ENCODE measurements at places on chromosomes 6 and 20.

DNA sequence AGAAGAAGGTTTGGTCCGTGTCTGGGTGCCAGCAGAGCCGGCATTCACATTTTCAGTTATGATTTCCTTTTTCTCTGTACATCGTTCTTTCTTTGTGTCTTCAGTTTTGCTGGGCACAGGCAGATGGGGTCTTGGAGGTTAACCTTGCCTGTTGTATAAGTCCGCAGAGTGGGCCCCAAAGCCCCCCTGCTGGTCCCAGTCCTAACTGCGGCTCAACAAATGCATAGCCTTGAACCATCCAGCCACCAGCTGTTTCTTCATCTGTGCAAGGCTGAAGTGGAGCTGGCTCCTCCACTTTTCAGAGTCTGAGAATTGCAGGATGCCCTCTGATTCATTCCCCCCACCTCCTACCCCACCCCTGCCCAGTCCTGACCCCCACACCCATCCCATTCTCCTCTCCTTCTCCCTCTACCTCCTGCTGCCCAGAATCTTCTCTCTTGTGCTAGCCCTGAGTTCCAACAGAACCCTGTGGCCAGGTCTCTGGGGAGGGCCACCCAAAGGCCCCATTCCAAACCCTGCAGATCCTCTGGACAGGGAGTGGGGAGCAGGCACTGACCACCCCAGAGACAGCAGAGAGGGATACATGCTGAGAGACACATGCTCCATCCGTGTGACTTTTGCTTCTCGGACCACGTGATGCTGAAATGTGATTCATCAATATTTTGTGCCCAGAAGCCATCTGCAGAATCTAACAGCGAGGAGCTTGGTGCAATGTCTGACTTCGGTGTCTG is 386.5 kb upstream of the SULF2 start:
- DNase-seq, result no peak

GRCh38 chr20:55173601-55174000 is 698.2 kb downstream of the DOK5 start:
- no peak for DNase-seq

DNA sequence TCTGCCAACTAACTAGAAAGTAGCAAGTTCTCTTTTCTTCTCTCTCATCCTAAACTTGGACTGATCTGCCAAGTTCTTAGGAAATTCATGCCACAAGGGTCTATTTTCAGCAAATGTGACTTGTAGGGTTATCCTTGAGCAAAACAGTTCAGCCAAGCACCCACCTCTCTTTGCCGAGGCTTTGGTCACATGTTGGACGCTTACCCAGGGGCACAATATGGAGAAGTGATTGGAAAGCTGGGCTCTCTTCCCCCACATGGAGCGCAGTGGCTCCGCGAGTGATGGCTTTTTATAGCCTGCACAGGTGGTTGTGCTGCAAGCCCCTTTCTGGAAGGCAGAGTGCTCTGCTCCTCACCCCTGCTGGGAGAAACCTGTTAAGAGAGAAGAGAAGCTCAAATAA is 47.7 kb upstream of the FNDC1 start:
- no peak for DNase-seq

GRCh38 chr20:23058240-23058639 is 8.8 kb upstream of the THBD start:
- no peak for DNase-seq

DNA sequence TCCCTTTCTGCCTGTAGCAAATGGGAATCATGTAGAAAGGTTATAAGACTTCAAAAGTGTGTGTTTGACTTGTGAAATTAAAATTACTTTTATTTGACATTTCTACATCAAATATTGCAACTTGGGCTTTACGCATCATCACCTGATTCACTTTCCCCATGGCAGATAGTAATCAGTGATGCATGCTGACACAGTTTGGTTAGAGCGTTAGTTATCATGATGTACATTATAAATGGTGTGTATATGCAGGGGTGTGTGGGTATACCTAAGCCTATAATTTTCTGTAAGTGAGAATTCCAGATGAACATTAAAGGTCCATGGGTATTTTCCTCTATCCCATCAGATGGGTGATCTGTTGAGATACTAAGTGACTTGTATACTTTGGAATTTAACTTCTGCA is 141.5 kb downstream of the KLHL32 start:
- DNase-seq, result no peak

- peak; percentile 79 for DNase-seq
Measured at GRCh38 chr6:117548797-117549301, 53.5 kb downstream of the GOPC start.

DNA sequence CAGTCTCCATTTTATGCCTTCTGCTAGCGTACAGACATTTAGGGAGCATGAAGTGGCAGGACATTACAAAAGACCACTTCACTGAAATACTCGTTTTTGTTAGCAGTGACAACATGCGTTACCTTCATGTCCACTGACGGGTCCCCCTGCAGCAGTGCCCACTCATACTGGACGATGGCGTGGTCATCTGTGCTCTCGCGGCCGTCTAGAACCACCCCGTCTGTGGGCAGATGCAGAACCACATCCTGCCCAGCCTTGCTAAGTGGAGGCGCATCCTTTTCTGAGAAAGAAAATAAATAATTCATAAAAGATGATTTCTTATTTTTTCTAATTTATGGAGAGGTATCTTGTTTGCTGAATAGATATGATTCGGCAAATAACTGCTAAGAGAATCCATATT is 11.3 kb downstream of the LRP11 start:
- no peak for DNase-seq

GRCh38 chr6:168128631-168129291 is 49.7 kb upstream of the FRMD1 start:
- no peak for DNase-seq

DNA sequence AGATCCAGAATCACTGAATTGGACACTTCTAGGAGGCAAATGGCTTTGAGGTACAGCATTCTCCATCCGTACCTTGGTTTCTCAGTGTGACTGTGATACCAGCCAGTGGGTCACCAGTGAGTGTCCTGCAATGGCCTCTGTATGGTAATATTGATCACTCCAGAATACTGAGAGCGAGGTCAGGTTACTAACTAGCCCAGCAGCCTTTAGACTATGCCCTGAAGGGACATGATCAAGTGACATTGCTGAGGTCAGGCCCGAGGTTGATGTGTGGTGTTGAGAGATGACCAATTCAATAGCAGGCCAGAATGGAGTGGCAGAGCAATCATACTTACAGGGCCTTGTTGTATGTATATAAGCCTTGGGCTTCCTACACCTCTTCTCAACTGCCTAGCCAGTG is 476.0 kb downstream of the KHDRBS2 start:
- DNase-seq, result no peak

DNA sequence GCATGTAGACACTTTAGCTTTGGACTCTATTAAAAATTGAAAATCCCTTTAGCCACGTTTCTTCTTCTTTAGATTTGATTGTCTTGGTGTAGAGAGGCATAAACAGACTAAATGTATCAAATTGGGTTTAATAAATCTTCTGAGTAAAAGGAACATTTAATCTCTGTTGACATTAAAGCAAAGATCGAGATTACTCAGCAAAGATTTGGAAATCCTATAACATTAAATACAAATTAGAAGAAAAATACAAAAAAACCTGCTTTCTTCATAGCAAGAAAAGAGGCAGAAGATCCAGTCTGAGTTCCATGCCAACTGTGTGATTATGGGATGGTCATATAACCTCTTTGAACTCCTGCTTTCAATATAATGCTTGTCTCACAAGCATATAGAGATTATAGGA is 172.3 kb downstream of the GJA1 start:
- no peak for DNase-seq

DNA sequence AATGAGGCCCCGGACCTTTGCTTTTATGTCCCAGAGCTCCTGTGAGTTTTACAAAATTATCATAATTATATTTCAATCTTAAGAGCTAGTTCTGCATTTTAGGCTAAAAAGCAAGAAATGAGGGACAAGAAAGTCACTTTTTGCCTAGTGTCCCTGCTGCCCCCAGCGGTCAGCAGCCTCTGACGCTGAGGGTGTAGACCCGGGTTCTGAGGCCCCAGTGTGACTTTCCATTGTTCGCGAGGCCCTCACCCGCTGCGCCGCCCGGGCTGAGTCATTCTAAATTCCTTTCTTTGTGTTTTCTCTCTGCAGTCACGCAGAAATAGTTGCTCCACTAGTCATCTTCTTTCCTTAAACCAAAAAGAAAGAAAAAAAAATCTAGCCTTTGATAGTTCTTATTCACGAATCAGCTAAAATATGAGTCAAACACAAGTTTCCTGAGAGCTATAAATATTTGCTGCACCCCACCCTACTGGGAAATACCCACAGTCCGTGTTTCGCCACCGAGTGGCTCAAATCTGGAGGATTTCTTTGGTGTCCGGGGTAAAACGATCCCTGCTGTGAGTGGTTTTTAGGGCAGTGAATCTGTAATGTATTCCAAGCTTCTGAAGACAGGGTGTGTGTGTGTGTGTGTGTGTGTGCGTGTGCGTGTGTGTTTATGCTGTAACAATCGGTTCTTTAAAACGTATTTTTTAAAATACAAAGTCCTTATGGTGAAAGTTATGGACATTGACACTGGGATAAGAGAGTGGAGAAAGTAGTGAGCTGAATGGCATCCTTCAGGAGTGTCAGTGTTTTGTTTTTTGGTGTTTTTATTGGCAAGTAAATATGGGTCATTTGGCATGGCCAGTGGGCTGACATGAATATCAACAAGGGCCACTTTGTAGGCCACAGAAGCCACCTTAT is 59.7 kb upstream of the EEF1A1 start:
- peak; percentile 98 for DNase-seq

DNA sequence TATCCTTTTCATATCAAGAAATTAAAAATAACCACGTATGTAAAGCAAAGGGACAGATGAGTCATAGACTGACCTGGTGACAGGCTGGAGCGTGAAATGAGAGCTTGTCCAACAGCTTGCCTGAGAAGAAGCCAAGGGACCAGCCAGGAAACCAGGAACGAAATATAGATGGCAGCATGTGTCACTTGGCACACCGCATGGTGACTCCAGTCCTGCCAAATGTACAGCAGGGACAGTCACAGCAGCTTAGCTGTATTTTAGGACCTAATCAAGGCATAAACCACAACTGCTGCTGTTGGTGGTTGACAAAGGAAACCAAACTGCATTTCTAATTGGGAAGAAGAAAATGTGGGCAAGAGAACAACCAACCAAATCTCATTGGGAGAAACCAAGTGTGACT is 755.0 kb downstream of the TFAP2A start:
- no peak for DNase-seq

DNA sequence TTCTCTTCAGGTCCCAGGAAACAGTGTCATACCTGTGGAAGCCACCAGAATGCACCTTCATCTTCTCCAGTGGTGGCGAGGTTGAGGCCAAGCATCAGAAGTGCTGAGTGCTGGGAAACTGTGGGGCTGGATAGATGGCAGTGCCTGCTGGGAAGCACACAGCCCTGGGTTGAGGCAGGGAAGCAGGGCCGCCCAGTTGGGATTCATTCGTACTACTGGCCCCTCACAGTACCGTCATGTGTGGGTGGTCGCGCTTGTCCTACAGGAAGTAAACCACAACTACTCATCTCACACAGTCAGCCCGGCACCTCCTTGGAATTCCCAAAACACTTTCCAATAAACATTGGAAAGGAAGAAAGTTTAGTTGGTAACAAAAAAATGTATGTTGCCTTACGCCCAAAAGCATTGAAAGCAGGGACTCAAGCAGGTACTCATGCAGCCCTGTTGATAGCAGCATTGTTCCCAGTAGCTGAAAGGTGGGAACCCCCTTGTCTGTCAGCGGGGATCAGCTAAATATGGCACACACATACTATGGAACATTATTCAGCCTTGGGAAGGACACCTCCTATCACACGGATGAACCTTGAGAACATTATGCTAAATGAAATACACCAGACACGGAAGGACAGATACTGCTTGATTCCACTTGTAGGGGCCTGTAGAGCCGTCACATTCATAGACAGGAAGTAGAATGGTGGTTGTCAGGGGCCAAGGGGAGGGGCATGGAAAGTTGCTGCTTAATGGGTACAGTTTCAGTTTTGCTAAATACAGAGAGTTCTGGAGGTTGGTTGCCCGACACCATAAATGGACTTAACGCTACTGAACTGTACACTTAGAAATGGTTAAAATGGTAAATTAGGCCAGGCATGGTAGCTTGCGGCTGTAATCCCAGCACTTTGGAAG is 162.7 kb downstream of the MTHFD1L start:
- no peak for DNase-seq

- DNase-seq, result no peak
Measured at GRCh38 chr6:169963581-169964297, 212.3 kb downstream of the ERMARD start.

GRCh38 chr20:62391165-62392076 is 4.5 kb downstream of the RPS21 start:
- DNase-seq, result no peak

DNA sequence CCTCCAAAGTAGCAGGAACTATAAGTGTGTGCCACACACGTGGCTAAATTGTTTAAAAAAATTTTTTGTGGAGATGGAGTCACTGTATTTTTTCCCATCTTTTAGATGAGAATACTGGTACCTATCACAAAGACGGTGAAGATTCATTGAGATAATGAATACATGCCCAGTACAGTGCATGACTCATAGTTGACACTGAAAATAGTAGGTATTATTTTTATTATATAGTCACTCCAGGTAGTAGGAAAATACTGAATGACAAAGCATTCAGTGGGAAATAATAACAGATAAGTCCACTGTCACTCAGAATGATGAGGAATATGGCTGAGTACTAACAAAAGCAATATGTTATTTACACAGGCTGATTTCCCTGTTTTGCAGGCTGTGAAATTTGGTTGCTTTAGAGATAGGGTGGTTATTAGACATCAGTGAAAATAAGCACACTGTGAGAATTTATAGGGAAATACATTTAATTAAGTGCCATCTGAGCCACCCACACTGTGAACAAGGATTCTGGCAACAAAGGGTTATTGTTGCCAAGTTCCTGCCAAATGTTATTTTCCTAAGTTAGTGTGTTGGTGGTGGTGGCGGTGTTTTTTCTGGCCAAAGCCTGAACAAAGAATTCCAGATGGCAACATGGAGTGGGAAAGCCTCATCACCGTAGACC is 129.8 kb upstream of the FOXQ1 start:
- no peak for DNase-seq

DNA sequence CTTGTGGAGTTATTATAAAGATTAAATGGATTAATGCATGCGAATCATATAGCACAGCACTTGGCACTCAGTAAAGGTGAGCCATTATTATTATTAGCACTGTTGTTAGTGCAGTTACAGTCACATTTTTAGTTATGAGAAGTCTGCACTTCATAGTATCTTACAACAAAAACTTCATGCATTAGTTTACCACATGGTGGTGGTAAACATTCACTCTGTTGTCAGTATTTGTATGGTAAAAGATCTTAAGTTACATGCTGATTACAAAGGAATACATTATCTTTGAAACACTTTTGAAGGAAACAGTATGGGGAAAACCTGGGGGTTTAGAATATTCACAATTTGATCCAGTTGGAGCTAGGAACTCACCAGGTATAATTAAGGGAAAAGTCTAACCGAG is 20.8 kb downstream of the TMEM14A start:
- no peak for DNase-seq

GRCh38 chr6:16922282-16922681 is 161.0 kb upstream of the ATXN1 start:
- no peak for DNase-seq

GRCh38 chr6:142728364-142728763 is 216.6 kb downstream of the HIVEP2 start:
- DNase-seq, result no peak
